Activated naive CD8-positive, alpha-beta T cell treated with anti-CD3 and anti-CD28 coated beads, Interleukin-2, amount 10 ng/mL, durations not matched to agents 7 days and 5 days (primary cell): ENCODE measurements at places on chromosomes 2 and 18.

DNA sequence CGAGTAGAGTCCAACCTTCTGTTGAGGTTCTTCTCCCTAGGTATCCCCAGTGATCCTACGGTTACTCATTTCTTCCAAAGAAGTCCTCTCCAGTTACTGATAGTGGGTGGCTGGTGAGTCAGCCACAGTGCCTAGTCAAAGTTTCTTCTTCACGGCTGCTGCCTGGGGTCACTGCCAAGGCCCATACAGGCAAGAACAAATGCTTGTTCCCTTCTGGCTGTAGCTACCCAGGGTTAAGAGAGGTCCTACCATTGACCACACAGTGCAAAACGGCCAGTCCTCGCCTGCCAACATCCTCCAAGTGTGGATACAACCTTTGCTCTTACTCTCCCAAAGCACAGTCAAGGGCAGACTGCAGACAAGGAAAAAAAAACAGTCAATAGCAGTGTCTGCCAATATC is 2.9 kb upstream of the PTPN4 start:
- H3K27ac ChIP-seq, result no peak overlapping the region
- H3K4me1 ChIP-seq, result peaks cover 20% of the 10 kb centered on the region
- no peak for DNase-seq
- H3K36me3 ChIP-seq, result no peaks in the 10 kb centered on the region
- H3K4me3 ChIP-seq, result no peak overlapping the region

- no peaks in the 10 kb centered on the region for H3K36me3 ChIP-seq
- H3K27ac ChIP-seq, result peak overlapping the region; percentile 79
- no peak for DNase-seq
- H3K4me3 ChIP-seq, result peak overlapping the region; percentile 81
- H3K4me1 ChIP-seq, result peaks cover 26% of the 10 kb centered on the region
- H3K27me3 ChIP-seq, result no peaks in the 10 kb centered on the region
These were observed 819 bp downstream of the TGIF1 start for GRCh38 chr18:3450799-3451182.

GRCh38 chr2:23606968-23607367 is 222.0 kb downstream of the KLHL29 start:
- H3K27me3 ChIP-seq, result peaks cover 33% of the 10 kb centered on the region
- H3K27ac ChIP-seq, result no peak overlapping the region
- no peak overlapping the region for H3K4me3 ChIP-seq
- DNase-seq, result no peak
- H3K36me3 ChIP-seq, result peaks cover 7% of the 10 kb centered on the region
- H3K4me1 ChIP-seq, result peaks cover 8% of the 10 kb centered on the region

DNA sequence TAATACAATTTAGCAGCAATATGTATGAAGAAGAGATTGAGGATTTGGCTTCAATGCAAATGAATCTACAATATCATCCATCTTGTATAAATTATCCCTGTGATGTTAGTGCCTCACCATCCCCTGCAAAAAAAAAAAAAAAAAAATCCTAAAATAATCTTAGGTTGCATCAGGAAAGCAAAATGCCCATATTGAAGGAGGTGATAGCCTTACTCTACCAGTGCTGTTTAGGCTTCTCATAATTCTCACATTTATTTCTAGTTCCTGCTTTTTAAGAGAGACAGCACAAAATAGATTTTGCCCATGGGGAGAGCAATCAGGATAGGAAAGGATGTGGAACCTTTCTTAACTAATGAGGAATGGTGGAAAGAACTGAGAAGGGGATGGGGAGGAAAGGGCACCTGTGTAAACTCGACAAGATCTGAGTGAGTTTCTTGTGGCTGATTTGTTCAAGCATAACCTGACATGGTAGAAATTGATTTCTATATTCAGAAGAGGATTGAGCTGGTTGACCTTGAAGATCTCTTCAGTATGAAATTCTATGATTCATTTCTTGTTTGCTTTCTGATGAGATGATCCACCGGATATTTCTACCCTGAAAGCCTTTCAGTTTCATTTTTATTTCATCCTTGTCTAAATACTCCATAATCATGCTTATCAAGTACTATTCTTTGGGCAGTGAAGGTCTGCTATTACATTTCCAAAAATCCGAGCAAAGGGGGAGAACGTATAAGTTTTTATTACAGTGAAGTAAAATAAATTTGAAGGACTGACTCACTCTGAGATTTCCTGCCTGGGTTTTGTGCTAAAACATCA is 391.2 kb downstream of the PTPRM start:
- no peak for DNase-seq
- H3K4me3 ChIP-seq, result no peak overlapping the region
- H3K4me1 ChIP-seq, result no peaks in the 10 kb centered on the region
- no peaks in the 10 kb centered on the region for H3K36me3 ChIP-seq

GRCh38 chr2:216914491-216914890 is 54.6 kb upstream of the TNP1 start:
- H3K4me1 ChIP-seq, result peaks cover 2% of the 10 kb centered on the region
- no peak overlapping the region for H3K27ac ChIP-seq

GRCh38 chr18:59658941-59659340 is 38.3 kb downstream of the CCBE1 start:
- peaks cover 2% of the 10 kb centered on the region for H3K27me3 ChIP-seq
- H3K27ac ChIP-seq, result no peak overlapping the region
- DNase-seq, result no peak
- no peaks in the 10 kb centered on the region for H3K4me1 ChIP-seq
- H3K36me3 ChIP-seq, result no peaks in the 10 kb centered on the region

GRCh38 chr2:188238386-188238785 is 53.3 kb upstream of the GULP1 start:
- no peak overlapping the region for H3K4me3 ChIP-seq
- DNase-seq, result no peak
- H3K36me3 ChIP-seq, result no peaks in the 10 kb centered on the region
- peaks cover 2% of the 10 kb centered on the region for H3K27me3 ChIP-seq
- H3K27ac ChIP-seq, result no peak overlapping the region
- no peaks in the 10 kb centered on the region for H3K4me1 ChIP-seq

GRCh38 chr2:189951791-189952535 is 110.6 kb downstream of the MSTN start:
- H3K4me1 ChIP-seq, result no peaks in the 10 kb centered on the region
- no peak overlapping the region for H3K27ac ChIP-seq
- H3K27me3 ChIP-seq, result peaks cover 4% of the 10 kb centered on the region
- no peak for DNase-seq

DNA sequence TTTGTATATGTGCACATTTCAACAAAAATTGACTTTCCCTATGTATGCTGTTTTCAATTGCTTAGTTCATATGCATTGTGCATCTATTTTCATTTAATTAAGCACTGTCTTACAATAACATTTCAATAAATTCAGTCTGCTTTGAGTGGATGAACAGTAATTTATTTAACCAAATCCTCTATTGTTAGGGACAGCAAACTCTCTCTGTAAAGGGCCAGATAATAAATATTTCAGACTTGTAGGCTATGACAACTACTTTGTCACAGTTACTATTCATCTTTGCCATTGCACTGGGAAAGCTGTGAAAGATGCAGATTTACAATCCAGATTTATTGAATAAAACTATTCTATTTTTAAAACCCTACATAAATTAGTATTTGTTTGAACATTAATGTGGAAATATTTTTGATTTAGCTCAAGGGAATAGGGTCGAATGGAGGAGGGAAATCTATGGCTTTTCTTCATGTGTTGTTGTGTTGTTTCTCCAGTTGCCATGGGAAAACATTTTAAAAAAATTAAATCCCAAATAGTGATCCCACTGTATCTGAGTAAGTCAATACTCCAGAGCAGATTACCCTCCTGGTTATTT is 14.2 kb upstream of the RAB27B start:
- H3K36me3 ChIP-seq, result no peaks in the 10 kb centered on the region
- H3K27me3 ChIP-seq, result peaks cover 45% of the 10 kb centered on the region
- no peak overlapping the region for H3K4me3 ChIP-seq
- no peak for DNase-seq
- H3K27ac ChIP-seq, result no peak overlapping the region

DNA sequence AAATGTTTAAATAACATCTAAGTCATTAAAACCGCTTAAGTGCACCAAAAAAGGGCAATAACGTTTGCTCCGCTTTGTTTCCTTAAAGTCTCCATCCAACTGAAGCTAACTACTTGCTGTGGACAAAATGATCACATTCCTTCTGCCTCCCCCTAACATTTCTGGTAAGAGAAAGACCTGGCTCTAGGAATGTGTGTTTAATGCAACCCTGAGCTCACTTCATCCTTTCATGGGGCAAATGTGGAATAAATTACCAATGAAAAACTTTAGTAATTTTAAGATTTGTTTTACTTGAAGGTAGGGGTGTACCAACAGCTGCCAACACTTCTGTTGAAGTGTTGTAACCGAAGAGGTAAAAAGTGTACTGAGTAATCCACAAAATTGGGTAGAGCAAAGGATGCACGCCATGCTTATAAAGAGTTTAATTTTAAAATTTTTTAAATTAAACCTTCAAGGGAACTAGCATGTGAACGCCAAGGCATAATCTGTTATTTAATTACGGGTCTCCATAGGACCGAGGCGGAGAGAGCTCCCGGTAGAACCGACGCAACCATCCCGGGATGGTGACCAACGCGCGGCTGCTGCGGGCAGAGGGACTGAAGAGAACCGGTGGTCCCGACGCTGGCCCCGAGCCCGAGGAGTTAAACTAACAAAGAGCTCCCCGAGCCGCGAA is 1.1 kb downstream of the HNRNPLL start:
- no peaks in the 10 kb centered on the region for H3K27me3 ChIP-seq
- no peak for DNase-seq
- peak overlapping the region; percentile 85 for H3K4me3 ChIP-seq

- peaks cover 4% of the 10 kb centered on the region for H3K27me3 ChIP-seq
- no peak overlapping the region for H3K27ac ChIP-seq
- DNase-seq, result no peak
These were observed 76.1 kb downstream of the EPB41L3 start for GRCh38 chr18:5467671-5468070.

GRCh38 chr2:151840216-151841046 is 12.2 kb upstream of the ARL5A start:
- H3K27me3 ChIP-seq, result peaks cover 5% of the 10 kb centered on the region
- H3K27ac ChIP-seq, result no peak overlapping the region
- H3K4me3 ChIP-seq, result no peak overlapping the region
- H3K36me3 ChIP-seq, result no peaks in the 10 kb centered on the region
- H3K4me1 ChIP-seq, result peaks cover 9% of the 10 kb centered on the region
- DNase-seq, result no peak

GRCh38 chr18:62370366-62370765 is 45.3 kb downstream of the TNFRSF11A start:
- H3K27me3 ChIP-seq, result no peaks in the 10 kb centered on the region
- peaks cover 17% of the 10 kb centered on the region for H3K36me3 ChIP-seq
- H3K4me1 ChIP-seq, result peaks cover 11% of the 10 kb centered on the region
- DNase-seq, result no peak
- no peak overlapping the region for H3K4me3 ChIP-seq
- no peak overlapping the region for H3K27ac ChIP-seq

- no peak overlapping the region for H3K27ac ChIP-seq
- H3K4me1 ChIP-seq, result no peaks in the 10 kb centered on the region
- no peaks in the 10 kb centered on the region for H3K27me3 ChIP-seq
- no peaks in the 10 kb centered on the region for H3K36me3 ChIP-seq
These were observed 75.8 kb downstream of the RDH14 start for GRCh38 chr2:18484625-18485024.

DNA sequence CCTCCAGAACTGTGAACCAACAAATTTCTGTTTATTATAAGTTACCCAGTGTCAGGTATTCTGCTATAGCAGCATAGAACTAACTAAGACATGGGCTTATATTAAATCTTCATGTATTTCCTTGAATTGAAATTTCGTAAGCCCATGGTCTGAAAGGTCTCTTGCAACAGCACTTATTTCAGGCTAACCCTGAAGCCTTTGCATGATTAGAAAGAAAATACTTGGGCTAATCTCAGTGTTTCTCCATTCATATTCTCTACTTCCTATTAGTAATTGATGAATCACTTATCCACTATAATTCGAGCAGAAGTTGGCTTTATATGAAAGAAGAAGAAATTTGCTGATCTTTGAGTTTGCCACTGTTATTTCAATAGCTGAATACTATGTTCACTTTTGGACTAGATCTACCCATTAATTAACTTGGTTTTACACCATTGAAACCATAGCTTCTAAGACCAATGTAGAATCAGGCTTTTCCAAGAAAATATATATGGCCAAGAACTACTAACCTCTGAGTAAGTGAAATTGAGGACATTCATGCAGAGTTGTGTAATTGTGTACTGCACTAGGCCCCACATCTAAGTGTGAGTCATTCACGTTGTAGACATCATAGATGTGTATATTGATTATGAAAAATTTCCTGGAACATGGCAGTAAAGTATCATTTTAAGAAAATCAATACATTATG is 731.6 kb downstream of the SOCS6 start:
- H3K4me1 ChIP-seq, result no peaks in the 10 kb centered on the region
- no peak for DNase-seq
- H3K4me3 ChIP-seq, result no peak overlapping the region
- H3K36me3 ChIP-seq, result no peaks in the 10 kb centered on the region
- H3K27ac ChIP-seq, result no peak overlapping the region
- no peaks in the 10 kb centered on the region for H3K27me3 ChIP-seq

GRCh38 chr18:610214-610928 is 13.6 kb downstream of the CLUL1 start:
- H3K4me3 ChIP-seq, result no peak overlapping the region
- H3K27ac ChIP-seq, result no peak overlapping the region

DNA sequence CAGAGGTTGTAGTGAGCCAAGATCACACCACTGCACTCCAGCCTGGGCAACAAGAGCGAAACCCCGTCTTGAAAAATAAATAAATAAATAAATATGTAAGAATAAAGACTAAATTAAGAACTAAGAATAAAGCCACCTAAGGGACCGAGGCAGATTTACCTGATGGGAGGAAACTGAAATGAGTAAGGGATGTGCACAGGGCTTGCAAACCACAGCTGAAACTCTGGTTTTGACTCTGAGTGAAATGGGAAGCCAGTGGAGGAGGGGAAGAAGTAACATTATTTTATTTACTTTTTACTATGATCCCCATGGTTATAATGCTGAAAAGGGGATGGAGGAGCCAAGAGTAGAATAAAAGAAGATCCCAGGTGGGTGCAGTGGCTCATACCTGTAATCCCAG is 107.3 kb downstream of the CABYR start:
- no peaks in the 10 kb centered on the region for H3K36me3 ChIP-seq
- H3K27me3 ChIP-seq, result peaks cover 10% of the 10 kb centered on the region
- H3K4me1 ChIP-seq, result peaks cover 1% of the 10 kb centered on the region
- no peak overlapping the region for H3K27ac ChIP-seq
- DNase-seq, result no peak
- no peak overlapping the region for H3K4me3 ChIP-seq

GRCh38 chr2:178101321-178102079 is 10.7 kb upstream of the RBM45 start:
- no peak overlapping the region for H3K27ac ChIP-seq
- peaks cover 4% of the 10 kb centered on the region for H3K27me3 ChIP-seq
- no peaks in the 10 kb centered on the region for H3K4me1 ChIP-seq

DNA sequence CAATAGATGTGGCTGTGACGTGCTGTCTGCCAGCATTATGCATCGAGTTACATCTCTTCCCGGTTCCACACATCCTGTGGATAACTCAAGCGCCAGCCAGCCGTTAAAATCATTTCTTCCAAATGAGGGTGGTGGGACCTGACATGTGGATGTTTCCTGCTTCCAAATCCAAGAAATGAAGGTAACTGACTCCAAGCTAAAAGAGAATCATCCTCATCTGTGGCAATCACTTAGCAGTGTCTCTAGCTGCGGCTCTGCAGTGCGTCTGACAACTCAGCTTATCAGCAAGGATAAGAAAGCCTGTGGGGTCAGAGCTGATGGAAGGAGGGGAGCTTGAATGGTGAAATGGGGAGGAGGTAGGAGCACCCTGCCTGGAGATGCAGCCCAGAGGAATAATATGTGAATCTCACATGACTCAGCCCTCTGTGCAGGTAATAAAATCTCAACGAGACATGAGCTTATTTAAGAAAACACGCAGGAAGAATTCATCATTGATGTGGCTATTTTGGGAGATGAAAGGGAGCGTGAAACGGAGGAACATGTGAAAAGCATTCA is 382.2 kb upstream of the TRIB2 start:
- H3K27ac ChIP-seq, result no peak overlapping the region
- H3K27me3 ChIP-seq, result peaks cover 13% of the 10 kb centered on the region
- no peak overlapping the region for H3K4me3 ChIP-seq
- DNase-seq, result no peak
- peaks cover 6% of the 10 kb centered on the region for H3K36me3 ChIP-seq
